ENCODE measurements at places on chromosomes 2 and 18.

DNA sequence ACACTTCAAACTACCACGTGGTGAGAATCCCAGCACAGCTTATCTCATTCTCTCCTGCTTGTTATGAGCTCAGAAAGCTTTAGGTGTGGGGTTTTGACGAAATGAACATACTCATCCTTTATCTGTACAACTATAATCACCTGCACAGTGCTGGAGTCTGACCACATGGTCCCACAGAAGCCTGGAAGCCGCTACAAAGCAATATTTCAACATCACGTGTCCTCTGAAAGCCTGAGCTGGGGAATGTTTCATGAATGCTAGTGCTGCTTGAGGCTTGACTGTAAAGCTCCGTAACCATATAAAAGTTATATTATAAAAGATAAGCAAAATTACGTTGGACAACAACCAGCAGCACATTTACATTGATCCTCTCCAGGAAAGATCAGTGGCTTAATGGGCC is 43.9 kb downstream of the PIEZO2 start:
- DNase-seq: no peak

- DNase-seq: no peak
These were observed 9.4 kb downstream of the CTIF start for GRCh38 chr18:48548011-48548771.

DNA sequence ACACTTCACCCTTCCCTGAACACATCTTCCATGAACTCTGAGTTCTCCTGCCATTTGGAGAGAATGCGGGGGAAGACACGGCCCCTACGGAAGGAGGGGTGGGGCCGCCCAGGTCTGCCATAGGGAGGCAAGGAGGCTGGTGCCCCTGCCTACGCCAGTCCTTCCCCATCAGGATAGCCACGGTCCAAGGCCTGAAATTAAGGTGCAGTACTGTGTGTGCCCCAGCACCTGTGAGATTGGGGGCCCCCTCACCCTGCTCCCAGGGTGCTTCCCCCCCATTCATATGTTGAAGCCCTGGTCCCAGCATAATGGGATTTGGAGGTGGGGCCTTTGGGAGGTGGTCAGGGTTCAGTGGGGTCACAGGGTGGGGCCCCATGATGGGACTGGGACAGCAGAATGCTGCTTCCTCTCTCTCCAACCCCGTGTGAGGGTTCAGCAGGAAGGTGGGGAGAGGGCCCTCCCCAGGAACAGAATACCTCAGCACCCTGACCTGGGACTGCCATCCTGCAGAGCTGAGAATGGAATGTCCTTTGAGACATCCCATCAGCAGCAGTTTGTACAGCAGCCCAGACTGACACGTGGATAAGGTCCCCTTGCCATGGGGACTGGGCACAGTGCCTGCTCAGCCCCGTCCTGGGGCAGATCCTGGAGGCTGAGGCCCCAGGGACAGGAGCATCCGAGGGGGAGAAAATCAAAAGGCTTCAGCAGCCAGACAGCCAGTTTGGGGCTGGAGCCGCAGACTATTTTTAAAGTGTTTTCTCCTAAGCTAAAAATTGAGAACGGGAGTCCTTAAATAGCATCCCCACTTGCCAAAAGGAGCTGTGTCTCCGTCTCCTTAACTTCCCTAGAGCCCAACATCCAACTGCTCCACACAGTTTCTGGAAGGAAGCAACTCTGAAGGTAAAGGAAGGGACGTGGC is 105.1 kb downstream of the NDUFA10 start:
- DNase-seq: no peak

DNA sequence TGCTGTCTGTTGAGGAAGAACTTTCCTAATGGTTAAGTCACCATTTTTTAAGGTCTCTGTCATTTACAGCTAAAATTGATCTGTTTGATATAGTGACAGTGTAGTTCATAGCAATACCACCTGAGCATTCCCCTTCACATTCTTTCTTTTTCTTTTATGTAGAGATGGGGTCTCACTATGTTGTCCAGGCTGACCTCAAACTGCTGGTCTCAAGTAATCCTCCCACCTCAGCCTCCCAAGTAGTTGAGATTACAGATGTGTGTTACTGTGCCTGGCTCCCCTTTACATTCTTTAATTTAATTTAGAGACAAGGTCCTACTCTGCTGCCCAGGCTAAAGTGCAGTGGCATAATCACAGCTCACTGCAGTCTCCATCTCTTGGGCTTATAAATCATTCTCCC is 72.7 kb upstream of the ACVR1 start:
- no peak for DNase-seq

DNA sequence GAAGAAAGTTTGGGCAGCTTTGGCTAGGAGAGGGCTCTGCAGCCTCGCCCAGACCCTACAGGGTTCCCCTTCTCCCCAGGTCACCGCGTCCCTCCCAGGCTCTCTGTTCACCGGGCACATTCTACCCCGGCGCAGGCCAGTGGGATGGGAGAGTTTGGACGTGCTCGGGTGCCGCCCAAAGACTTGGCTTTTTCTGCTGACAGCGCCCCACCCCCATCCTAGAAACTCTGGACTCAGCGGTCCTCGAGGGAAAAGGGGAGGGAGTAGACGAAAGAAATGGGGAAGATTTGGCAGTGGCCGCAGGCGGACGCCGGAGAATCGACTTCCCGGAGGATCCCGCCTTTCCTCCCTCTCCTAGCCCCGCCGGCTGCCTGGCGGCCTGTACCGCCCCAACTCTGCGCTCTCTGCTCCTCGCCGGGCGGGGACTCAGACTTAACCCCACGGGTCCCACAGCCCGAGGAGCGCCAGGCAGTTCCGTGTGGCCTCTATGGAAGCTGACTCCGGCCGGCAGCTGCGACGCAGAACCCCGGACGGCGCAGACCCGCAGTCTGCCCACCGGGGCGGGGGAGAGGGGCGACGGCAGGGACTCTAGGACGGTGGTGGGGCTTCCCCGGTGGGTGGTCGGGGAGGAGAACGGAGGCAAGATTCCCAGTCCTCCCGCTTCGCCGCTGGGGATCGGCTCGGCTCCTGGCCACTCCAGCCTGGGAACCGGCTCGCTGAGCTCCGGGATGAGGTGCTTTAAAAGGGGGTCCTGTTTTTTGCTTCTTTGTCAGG is 863 bp upstream of the SIX2 start:
- no peak for DNase-seq

- no peak for DNase-seq
These were observed 209.9 kb downstream of the ARL4C start for GRCh38 chr2:234286956-234287355.

DNA sequence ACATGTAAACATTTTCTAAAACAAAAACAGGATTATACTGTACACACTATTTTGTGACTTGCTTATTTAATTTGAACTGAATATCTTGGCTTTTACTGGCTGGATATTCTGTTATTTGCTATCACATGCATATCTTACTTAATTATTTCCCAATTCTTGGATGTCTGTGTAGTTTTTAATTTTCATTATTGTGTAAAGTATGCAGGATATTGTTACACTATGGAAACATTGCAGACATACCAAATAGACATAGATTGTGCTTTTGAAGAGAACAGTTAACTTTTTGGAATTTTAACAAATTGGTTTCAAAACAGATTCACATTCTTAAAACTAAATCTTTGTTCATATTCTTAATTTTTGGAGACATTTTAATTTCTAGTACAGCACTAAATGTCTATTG is 2.1 kb downstream of the PHOSPHO2 start:
- DNase-seq: no peak
